ENCODE measurements at places on chromosomes 7 and 10. TPM values are rescaled to one million over a fixed set of nuclear protein-coding genes. Genes with fewer than 3 reads are reported as not detected.
A peak's percentile ranks its signal among the peaks of the same experiment; 100 is the strongest.

- DNase-seq = no peak
Observed at GRCh38 chr10:118764195-118764594, 9.4 kb upstream of the CACUL1 start.

DNA sequence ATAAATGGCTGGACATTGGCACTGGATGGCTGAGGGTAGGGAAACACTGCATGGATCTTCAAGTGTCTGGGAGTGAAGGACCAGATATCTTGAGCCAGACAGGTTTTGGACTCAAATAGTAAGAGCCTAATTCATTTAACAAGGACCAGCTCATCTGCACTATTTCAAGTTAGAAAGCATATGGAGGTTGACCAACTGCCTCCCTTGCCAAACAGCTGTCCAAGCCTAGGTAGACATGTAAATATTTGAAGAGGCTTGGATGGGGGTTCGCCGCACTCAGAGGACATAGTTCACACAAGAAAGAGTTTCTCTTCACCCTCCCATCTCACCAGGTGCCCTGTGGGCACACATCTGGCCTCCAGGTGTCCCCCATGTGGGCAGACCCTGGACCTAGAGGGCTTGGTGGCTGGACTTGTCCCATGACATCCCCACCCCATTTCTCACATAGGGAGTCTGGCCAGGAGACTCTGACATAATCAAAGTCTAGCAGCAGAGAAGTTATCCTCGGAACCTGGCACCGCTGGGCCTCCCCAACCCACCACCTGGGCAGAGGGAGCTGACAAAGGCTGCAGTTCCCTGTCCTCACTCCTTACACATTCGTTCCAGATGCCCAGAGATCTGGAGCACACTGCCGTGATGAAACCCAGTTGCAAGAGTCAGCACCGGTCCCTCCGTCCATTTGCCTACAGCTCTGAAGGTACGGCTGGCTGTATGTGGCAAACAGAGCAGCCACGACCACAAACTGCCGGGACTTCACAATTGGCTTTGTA, 116.9 kb upstream of the GDF10 start:
- no peak for DNase-seq

DNA sequence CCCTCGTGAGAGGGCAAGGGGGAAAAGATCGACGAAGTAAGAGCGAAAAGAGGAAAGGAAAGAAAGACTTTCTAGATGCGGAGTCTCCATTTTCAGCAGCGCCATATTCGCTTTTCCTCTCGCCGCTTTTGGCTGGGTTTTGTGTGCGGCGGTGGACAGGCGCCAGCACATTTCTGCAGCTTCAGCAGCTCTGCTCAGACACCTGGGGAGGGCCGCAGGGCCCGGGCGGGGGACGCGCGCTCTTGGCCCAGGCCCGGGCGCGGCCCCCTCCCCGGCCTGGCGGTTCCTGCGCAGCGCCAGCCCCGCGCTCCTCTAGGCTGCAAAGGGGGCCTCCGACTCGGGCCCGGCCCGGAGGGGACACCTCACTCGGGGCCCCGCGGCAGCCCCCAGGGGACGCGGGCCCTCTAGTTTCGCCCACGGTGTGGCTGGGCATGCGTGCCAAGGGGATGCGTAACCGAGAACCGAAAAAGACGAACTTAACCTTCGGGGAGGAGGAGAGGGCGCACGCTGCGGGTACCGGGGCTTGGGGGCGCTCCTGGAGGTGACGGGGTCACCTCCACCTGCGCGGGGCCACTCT, 34.5 kb upstream of the EBLN1 start:
- peak; percentile 61 for DNase-seq

GRCh38 chr10:92997620-92998019, 63.0 kb upstream of the CYP26C1 start:
- DNase-seq = no peak

GRCh38 chr10:30383356-30383755, 34.3 kb upstream of the MTPAP start:
- DNase-seq = no peak

GRCh38 chr10:3978174-3978573, 193.2 kb upstream of the KLF6 start:
- no peak for DNase-seq

DNA sequence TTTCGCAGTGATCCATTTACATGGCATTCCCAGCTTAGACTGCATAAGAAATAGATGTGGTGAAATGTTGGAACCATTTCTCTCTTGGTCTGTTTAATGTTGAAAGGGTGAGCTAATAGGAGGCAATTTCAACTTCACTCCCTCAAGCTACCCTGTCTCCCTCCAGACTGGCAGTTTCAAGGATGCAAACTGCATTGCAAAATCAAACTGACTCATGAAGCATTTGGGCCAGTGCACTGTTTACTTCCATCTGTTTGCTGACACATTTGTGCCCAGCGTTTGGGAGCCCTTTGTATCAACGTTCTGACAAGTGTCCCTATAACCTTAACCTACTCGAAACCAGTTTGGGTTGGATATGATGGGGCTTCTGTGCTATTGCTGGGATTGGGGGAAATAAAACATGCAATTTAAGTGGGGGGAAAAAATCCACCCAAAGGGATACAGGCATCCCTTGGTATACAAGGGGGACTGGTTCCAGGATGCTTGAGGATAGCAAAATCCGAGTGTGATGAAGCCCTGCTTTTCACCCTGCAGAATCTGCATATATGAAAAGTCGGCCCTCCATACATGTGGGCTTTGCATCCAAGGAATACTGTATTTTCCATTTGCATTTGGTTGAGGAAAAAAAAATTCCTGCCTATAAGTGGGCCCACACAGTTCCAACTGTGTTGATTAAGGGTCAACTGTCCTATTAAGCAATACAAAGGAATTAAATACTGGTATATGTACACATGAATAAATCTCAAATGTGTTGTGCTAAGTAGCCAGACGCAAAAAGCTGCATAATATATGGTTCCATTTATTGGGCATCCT, 15.6 kb downstream of the RHEB start:
- DNase-seq = no peak

The TMEM184A gene
- total RNA-seq = 4.3 TPM

The PTPRZ1 gene
- 1.9 TPM for total RNA-seq

The PAPSS2 gene
- 137 TPM for total RNA-seq

The KCP gene
- total RNA-seq = 1.3 TPM

The OR2A12 gene
- not detected for total RNA-seq

The RET gene
- 0.68 TPM for total RNA-seq
